Left lobe of liver (tissue), 2 donors: ENCODE measurements at places on chromosomes 5 and 9.

DNA sequence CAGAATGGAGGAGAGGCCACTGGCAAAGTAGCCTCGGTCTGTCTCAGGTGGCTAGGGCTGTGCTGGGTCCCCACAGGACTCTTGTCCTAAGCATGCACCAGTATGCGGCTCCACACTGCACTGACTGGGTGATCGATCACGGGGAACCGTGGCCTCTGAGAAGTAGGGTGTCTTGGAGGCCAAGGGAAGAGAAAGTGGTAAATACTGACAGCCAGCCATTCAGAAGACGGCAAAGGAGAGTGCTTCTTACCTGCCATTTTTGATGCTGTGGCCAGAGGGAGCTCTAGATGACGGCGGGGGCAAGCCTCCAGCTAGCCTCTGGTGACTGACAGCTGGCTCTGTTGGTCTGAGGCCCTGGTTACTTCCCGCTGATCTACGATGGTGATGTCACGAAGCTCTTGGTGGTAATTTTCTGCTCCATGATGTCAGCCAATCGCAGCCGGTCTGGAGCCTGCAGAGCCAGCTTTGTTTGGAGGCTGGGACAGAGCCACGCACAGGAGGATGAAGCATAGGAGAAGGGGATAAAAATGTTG is 40.4 kb upstream of the GADD45G start:
- no peak for DNase-seq

DNA sequence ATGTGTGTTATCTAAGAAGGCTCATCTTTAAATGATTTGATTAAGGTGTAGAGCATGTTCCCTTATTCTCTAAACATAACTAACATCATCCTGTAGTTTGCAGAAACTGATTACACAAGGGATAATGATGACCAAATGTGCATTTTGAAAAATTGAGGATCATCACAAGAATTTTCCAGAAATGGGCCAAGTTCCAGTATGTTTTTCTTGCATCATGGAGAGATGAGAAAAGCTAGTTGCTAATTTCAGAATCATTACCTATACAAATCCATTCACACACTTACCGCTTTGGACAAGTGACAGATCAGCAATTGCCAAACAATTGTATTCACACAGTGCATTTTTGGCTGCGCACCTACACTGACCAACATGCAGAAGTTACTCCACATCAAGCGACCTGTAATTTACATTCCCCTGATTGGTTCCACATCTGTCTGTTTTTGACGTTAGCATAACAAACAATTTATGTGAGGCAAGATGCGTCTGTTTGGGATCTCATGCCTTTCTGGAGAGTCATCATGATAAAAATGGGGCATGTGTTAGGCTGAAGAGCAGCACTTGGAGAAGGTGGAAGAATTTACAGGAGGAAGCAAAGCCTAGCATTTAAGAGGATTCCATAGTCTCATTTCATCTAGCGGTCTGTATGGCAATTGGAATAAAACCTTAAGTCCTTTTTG is 2.8 kb upstream of the BNC2 start:
- DNase-seq = no peak

- DNase-seq = no peak
Observed at GRCh38 chr5:134106991-134107701, 7.3 kb upstream of the TCF7 start.

- DNase-seq = no peak
Observed at GRCh38 chr5:138264183-138264582, 10.2 kb downstream of the GFRA3 start.

DNA sequence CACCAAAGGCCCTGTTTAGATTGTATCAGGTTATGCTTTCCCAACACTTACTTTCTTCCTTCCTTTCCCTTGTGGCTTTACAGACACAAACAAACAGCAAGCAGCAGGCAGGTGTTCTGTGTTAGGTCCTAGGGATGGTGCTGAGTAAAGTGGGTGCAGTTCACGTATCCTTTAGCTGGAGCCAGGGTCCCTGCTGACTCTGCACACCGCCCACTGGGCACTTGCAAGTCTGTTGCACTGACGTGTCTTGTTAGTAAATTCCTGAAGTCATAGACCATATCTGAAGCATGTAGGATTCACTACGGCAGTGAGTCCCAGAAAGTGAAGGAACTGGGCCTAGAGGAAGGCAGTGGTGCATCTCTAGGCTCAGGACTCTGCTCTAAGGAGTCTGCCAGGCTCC is 96.5 kb downstream of the DAPK1 start:
- DNase-seq = no peak

DNA sequence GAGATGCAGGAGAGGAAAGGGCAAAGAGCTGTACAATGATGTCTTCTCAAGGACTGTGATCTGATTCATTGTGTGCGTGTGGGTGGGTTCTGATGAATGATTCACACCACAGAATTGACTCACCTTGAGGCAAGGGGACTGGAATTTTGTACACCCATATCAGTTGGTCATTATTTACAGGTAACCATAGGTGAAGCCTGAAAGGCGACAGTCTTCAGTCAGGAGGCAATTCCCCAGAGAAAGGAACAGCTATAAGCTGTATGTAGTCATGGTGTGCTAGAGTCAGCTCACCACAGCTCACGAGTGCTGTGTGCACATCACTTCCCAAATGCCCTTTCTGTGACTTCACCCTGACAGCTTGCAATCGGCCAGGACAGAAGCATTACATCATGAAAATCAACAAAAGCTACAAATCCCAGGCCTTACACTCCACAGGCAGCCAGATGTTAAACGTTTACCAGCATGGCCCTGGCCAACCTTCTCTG is 87.6 kb upstream of the RPS23 start:
- DNase-seq = peak; percentile 75

DNA sequence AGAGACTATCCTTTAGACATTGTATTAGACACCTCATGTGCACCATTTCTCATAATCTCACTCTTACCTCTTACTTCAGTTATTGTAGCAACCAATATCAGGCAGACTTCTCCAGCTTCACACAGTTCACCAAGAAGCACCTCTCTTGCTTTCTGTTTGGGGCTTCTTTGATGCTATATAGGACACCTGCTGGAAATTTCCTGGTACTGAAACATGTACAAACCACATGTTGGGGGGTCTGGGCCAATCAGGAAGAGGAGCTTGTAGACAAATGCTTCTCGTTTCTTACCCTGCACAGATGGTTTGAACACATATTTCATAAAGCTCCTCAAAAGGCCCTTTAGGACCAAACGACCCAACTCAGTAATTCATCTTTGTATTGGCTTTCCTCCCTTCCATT is 212.1 kb downstream of the IZUMO3 start:
- DNase-seq = no peak

- no peak for DNase-seq
Observed at GRCh38 chr5:134242146-134242545, 16.3 kb upstream of the PPP2CA start.

DNA sequence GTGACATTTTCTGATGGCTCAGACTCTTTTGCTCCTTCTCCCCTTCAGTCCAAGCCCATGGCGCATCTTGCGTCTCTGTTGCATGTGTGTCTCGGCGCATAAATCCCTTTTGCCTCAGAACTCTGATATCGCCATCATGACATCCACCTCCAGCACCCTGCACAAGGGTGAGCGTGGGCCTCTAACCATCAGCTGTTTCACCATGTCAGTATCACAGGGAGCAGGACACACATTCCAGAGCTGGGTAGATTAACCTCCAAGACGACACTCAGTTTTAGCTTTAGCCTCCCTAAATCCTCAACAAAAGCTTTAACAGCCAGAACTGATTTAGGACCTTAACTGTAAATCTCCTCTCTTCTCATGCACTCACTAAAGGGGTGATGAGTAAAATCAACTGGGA is 239.0 kb downstream of the EBF1 start:
- no peak for DNase-seq

DNA sequence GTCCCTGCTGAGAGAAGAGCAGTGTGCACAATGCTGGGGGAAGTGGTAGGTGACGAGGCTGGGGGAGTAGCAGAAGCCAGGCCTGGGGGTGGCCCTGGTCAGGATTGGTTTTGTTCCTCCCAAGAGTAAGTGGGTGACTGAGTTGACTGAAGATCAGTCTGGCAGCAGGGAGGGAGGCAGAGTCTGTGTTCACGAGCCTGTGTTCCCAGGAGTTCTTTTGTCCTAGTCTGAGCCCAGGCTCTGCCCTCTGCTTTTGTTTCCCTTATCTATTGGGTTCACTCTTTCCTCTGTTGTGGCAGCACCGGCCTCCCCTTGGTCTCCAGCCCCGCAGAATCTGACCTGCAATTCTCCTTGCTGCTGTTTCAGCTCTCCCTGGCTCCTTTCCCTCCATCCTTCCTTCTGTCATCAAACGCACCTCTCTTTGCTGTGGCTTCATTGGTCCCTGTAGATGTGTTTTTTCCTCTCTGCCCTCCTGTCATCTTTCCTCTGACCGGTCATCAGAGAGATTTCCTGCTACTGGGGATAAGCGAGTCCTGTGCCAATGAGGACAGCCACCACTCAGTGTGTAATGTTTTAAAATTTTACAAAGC is 607.4 kb downstream of the KIF4B start:
- no peak for DNase-seq

DNA sequence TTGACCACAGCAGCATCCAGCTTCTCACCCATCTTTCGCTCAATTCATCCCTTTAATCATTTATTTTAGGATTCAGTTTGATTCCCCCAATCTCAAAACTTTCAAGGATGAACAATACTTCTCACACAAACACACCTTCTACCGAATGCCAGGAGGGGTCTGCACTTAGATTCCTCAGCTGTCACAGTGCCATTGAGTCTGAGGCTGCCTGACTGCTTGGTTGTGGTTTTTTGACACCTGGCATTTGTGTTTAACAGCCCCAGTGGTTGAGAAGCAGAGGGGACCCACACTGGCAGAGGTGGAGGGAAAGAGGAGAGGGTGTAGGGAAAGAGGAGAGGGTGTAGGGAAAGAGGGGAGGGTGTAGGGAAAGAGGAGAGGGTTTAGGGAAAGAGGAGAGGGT is 54.9 kb downstream of the PALM2AKAP2 start:
- no peak for DNase-seq

- no peak for DNase-seq
Observed at GRCh38 chr9:132498531-132499210, 83.7 kb upstream of the BARHL1 start.

- no peak for DNase-seq
Observed at GRCh38 chr9:117104716-117105495, 310.0 kb downstream of the ASTN2 start.

DNA sequence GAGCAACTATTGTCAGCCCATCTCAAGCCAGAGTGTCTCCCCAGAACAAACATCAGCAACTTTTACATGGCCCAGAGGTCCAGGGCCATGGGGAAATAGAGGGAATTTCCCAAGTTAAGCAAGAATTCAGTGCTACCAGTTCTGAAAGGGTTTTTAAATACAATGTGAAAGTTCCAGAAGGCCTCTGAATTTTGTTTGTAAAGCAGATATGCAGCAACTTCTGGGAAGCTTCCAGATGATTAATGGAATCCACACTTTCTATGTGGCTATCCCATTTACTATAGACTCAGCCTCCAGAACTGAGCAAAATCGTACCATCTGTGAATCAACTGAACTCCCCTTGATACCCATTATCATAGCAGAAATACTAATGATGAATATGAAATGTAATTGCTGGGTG is 93.8 kb downstream of the FEM1C start:
- no peak for DNase-seq

- no peak for DNase-seq
Observed at GRCh38 chr9:30524311-30524710, 1860.1 kb upstream of the ACO1 start.

- DNase-seq = no peak
Observed at GRCh38 chr5:675111-675870, 17.9 kb downstream of the TPPP start.

GRCh38 chr5:142926549-142926948 is 156.4 kb downstream of the ARHGAP26 start:
- DNase-seq = no peak

DNA sequence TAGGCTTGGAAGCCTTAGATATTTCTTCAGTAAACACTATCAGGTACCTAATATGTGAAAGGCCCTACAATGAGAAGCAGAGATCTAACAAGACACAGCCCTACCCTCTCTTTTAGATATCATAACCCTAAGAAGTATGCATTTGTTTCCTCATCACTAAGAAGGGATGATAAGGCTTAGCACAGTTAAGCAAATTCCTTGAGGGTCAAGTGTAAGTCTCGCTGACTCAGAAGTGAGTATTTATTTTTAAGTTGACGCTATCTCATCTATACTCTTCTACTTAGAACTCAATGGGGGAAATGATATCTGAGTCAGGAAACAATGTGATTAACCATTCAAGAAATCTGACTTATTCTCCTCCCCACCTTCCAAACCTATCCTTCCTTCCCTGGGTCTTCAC is 149.7 kb downstream of the ESM1 start:
- no peak for DNase-seq

DNA sequence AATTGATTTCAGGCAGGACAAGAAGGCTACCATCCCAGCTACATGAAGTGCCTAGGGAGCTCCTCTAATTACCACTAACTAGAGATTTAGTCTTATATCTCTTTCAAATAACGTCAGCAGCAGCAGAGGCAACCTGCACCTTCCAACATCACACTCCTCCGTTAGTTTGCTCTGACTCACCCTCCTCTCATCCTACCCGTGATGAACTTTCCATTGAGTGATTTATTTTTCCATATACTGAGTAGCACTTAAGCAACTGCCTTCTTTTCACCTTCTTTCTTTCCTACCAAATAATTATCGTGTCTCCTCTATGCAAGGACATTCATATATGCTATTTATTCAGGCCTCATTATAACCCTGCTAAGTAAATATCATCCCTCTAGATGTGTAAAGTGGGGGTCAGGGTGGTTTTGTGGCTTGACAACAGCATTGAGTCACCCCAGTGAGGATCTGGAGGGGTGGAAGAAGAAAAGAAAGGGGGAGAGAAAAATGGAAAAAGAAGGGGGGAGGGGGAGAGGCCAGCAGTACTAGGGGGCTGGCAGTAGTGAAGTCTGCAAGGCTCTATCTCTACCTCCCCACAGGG is 64.6 kb upstream of the CAST start:
- DNase-seq = no peak

GRCh38 chr9:114484854-114485443 is 20.3 kb downstream of the WHRN start:
- no peak for DNase-seq

- DNase-seq = no peak
Observed at GRCh38 chr9:112839331-112839730, 51.3 kb downstream of the SLC46A2 start.

DNA sequence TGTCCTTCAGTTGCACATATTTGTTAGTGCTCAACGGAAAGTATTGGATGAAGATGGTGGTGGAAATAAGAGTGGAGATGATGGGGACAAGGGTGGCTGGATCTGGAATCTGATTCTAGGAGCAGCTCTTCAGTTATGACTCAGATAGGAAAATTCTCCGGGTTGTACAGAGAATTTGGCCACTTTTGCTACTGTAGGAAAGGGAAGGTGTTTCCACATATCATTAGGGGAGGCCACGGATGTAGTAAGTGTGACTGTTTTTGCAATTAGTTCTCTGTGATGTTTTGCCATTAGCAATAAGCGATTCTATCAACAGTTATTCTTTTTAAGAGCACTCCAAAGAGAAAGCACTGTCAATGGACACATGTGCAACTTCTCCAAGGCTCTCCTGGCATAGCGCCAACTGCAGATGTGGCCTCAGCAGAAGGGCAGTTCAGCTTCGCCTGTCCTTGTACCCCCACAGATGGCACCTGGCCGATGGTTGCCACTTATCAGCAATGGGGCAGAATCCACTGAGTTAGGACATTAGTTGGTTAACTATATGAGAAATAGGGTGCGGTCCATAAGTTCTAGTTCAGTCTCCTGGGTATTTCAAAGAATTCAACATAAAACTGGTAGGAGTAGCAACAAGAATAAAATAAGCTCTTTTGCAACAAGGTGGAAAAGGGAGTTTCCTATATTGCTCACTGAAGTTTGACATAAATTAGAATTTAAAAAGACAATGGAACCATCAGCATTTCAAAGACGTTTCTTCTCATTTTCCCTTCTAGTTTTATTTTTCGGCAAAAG is 96.3 kb downstream of the ARSB start:
- DNase-seq = no peak
